T-cell (primary cell): ENCODE measurements at places on chromosomes 3 and 15. TPM values are rescaled to one million over a fixed set of nuclear protein-coding genes. Genes with fewer than 3 reads are reported as not detected.

GRCh38 chr3:156668073-156668763 is 6.2 kb upstream of the TIPARP start:
- peaks cover 4% of the 10 kb centered on the region for H3K4me1 ChIP-seq
- H3K27ac ChIP-seq = no peak overlapping the region
- no peak for DNase-seq
- no peaks in the 10 kb centered on the region for H3K36me3 ChIP-seq
- H3K27me3 ChIP-seq = no peaks in the 10 kb centered on the region
- no peak overlapping the region for H3K4me3 ChIP-seq

DNA sequence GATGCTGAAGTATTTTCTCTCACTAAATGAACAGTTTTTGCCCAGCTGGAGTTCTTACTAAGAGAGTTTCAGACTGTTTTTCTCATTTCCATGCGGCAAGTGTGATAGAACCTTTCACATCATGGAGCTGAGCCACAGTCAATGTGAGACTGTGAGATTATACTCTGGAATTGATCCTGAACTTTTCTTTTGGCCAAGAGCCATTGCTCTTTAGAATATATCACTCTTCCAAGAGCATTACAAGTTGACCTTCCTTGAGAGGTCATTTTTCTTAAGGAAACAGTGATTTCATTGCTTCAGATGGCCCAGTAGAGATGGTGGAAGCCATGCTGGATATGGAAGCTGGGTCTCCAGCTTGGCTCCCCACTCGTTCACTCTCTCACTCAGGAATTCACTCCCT is 212.9 kb upstream of the UMPS start:
- no peak for DNase-seq
- no peak overlapping the region for H3K27ac ChIP-seq
- H3K27me3 ChIP-seq = peaks cover 5% of the 10 kb centered on the region
- no peaks in the 10 kb centered on the region for H3K36me3 ChIP-seq
- H3K4me1 ChIP-seq = no peaks in the 10 kb centered on the region

DNA sequence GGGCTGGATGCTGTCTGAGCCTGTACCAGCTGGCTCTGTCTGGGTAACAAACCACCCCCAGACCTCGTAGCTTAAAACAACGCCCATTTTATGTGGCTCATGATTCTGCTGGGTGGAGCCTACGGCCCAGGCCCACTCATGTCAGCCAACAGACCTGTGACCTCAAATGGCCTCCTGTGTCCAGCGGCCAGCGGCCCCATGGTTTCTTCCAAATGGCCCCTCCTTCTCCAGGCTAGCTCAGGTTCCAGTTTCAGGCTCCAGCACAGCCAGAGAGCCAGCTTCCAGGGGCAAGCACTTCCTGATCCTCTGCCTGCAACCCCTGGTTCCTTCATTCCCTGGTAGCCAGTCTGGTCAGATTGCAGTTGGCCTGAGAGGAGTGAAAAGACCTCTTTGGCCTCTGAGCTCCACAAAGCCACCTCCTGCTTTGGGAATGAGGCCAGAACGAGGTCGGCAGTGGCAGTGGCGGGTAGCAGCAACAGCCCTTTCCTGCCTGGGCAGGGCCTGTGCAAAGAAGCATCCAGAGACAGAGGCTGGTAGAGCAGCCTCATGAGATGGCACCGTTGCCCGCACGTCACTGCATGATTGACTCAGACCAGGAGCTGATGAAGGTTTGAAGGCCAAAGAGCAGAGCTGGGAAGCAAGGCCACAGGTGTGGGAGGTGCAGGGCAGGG is 21.0 kb upstream of the PLXNA1 start:
- H3K27ac ChIP-seq = no peak overlapping the region
- no peak for DNase-seq
- no peaks in the 10 kb centered on the region for H3K4me1 ChIP-seq
- no peaks in the 10 kb centered on the region for H3K36me3 ChIP-seq
- H3K4me3 ChIP-seq = no peak overlapping the region
- H3K27me3 ChIP-seq = no peaks in the 10 kb centered on the region

The LYZL4 gene
- not detected for total RNA-seq

- H3K27ac ChIP-seq = no peak overlapping the region
- peaks cover 17% of the 10 kb centered on the region for H3K27me3 ChIP-seq
- no peak overlapping the region for H3K4me3 ChIP-seq
- no peak for DNase-seq
Measured at GRCh38 chr15:60324706-60325438, 72.9 kb downstream of the ANXA2 start.

The SLC28A2 gene
- total RNA-seq = not detected

- H3K27ac ChIP-seq = no peak overlapping the region
- no peak for DNase-seq
- peaks cover 30% of the 10 kb centered on the region for H3K36me3 ChIP-seq
- no peaks in the 10 kb centered on the region for H3K27me3 ChIP-seq
- no peaks in the 10 kb centered on the region for H3K4me1 ChIP-seq
- no peak overlapping the region for H3K4me3 ChIP-seq
Measured at GRCh38 chr3:47001731-47002170, 22.3 kb downstream of the NBEAL2 start.

DNA sequence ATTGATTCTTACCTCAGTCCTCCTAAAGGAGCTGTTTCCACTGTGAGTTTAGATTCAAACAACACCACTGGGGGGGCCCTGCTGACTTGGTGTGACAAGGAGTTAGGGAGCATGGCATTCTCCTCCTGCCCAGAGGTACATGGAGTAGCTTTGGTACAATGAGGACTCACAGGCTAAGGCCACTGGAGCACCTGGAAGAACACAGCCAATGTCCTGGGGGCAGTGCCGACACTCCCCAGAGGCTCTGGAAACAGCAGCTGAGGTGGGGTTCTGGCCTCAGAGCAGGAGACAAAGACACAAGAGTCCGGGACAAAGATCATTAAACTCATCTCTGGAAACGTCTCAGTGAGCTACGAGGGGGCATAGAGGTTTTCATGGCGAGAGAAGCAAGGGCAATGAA is 69.7 kb upstream of the POMGNT2 start:
- no peaks in the 10 kb centered on the region for H3K27me3 ChIP-seq
- H3K27ac ChIP-seq = no peak overlapping the region
- no peak for DNase-seq
- peaks cover 28% of the 10 kb centered on the region for H3K4me1 ChIP-seq
- H3K36me3 ChIP-seq = no peaks in the 10 kb centered on the region

- H3K27ac ChIP-seq = no peak overlapping the region
- no peak overlapping the region for H3K4me3 ChIP-seq
- no peaks in the 10 kb centered on the region for H3K27me3 ChIP-seq
Measured at GRCh38 chr15:49863431-49864224, 242.8 kb downstream of the DTWD1 start.

DNA sequence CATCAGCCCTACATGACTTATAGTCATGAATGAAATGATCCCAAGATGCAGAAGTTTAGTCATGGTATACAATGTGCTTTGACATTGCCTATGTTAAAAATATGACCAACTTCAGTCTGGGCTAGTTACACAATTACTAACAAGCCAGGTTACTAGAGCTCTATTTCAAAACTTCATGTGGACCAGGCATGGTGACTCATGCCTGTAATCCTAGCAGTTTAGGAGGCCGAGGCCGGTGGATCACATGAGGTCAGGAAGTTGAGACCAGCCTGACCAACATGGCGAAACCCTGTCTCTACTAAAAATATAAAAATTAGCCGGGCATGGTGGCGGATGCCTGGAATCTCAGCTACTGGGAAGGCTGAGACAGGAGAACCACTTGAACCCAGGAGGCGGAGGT is 613.0 kb downstream of the CADM2 start:
- no peaks in the 10 kb centered on the region for H3K4me1 ChIP-seq
- H3K27me3 ChIP-seq = no peaks in the 10 kb centered on the region
- H3K27ac ChIP-seq = no peak overlapping the region
- no peak for DNase-seq
- H3K36me3 ChIP-seq = no peaks in the 10 kb centered on the region

- H3K36me3 ChIP-seq = no peaks in the 10 kb centered on the region
- no peak for DNase-seq
- H3K27me3 ChIP-seq = no peaks in the 10 kb centered on the region
- no peak overlapping the region for H3K27ac ChIP-seq
Measured at GRCh38 chr15:58443308-58443707, 11.5 kb downstream of the LIPC start.

- DNase-seq = no peak
- no peaks in the 10 kb centered on the region for H3K27me3 ChIP-seq
- H3K27ac ChIP-seq = no peak overlapping the region
- H3K4me1 ChIP-seq = no peaks in the 10 kb centered on the region
- H3K36me3 ChIP-seq = no peaks in the 10 kb centered on the region
Measured at GRCh38 chr15:58039079-58040035, 26.2 kb downstream of the ALDH1A2 start.

DNA sequence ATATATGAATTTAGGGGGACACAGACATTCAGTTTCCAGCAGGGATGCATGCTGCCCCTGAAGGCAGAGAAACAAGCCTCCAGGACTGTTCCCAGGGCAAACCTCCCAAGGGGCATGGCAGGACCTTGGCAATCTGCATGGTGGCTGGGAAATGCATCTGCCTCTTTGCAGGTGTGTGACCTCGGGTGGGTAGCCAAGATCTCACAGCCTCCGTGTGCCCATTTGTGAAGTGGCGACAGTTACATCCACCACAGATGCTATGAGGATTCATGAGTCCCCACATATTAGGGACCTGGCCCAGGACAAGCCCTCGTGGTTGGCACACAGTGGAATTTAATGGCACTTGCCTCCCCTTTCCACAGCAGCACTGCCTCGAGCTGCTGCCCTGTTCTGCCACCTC is 29.9 kb downstream of the SLC28A1 start:
- H3K27ac ChIP-seq = no peak overlapping the region
- no peak for DNase-seq
- H3K4me1 ChIP-seq = no peaks in the 10 kb centered on the region
- no peaks in the 10 kb centered on the region for H3K27me3 ChIP-seq

DNA sequence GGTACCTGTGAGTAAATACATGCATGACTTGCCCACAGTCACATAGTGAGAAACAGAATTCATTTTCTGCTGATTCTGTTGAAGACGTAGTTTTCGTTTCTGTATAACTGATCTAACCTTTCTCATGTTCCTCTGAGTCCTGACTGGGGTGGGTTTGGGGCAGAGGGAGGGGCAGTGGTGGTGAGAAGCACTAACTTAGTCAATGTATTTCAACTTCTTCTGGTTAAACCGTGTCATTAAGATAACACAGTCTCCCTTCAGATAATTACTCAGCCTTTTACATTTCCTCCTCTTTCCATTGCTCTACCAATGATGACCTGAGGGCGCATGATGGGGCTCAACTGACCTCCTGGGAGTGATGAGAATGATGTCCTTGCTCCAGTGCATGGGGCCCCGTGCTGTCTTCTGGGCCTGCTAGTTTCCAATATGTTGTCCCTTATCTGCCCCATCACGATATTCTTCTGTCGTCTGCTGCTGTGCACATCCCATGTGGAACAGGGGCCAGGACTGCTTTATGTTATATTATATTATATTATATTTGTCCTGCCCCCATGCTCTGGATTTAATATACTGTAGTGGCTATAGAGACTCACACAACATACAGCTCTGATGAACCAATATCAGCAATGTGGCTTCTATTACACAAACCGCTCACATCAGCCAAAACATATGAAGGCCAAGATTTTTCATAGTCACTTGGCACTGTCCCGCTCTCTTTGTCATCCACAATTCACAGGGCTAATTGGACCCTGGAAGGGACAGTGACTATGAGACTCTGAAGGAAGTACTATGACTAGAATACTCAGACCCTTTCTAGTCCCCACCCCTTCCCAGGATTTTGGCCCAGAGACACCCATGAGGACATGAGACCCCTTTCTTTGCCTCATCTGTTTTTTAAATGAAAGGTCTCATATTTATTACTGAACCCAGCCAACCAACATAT is 407.1 kb upstream of the MCTP2 start:
- H3K4me3 ChIP-seq = no peak overlapping the region
- DNase-seq = no peak
- H3K27me3 ChIP-seq = no peaks in the 10 kb centered on the region
- no peak overlapping the region for H3K27ac ChIP-seq

DNA sequence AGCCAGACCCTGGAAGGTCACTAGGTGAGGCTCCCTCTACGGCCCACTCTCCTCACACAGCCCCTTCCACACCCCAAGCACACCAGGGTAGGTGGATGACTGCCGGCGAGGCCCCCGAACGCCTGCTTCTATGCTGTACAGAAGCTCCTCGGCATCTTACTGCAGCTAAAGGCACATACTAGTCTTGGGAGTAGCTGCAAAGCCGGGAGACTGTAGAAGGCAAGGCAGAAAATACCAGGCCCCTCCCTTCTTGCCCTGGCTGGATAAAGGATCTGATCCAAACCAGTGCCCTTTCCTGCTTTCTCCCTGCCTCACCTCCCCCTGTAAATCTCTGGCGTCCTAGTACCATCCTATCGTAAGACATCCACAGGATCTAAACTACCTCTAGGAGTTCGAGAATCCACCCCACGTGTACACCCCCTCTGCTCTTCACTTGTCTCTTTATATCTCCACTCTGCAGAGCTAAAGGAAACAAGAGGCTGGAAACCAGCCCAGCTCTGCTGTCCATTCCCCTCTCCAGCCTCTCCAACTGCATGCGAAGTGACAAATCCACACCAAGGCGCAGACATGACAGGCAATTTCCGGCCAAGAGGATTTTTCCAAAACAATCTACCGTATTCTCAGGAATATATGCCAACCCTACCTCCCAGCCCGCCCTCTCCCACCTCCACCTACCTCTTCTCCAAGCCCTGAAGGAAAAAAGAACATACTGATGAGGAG is 11.8 kb downstream of the TNK2 start:
- H3K4me1 ChIP-seq = peaks cover 80% of the 10 kb centered on the region
- H3K36me3 ChIP-seq = peaks cover 6% of the 10 kb centered on the region
- peak overlapping the region; percentile 87 for H3K27ac ChIP-seq
- peak overlapping the region; percentile 71 for H3K4me3 ChIP-seq
- H3K27me3 ChIP-seq = no peaks in the 10 kb centered on the region
- no peak for DNase-seq

The LIPC gene
- total RNA-seq = 1.6 TPM

DNA sequence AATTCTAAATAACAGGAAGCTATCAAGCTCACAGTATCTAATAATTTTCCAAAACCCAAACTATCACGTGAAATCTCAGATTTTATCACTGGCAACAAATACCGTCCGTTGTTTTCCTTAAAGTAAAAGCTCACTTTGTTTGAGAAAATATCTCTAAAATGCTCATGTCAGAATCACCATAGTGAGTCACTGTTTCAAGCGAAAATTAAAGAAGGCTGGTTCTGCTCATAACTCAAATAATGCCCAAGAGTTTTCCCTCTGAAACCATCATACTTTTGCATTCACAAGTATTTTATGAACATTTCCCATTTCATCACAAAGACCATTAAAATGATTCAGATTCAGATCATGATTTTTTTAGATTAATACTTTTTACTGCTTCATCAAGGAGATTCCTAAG is 50.6 kb downstream of the TBL1XR1 start:
- H3K4me1 ChIP-seq = peaks cover 50% of the 10 kb centered on the region
- DNase-seq = no peak
- H3K4me3 ChIP-seq = no peak overlapping the region
- H3K27me3 ChIP-seq = no peaks in the 10 kb centered on the region

The COL7A1 gene
- total RNA-seq = 0.33 TPM

The KPNA4 gene
- total RNA-seq = 51.4 TPM

The GCHFR gene
- total RNA-seq = 15.6 TPM

- H3K27ac ChIP-seq = no peak overlapping the region
- no peaks in the 10 kb centered on the region for H3K27me3 ChIP-seq
- DNase-seq = no peak
Measured at GRCh38 chr3:73520931-73521461, 103.7 kb downstream of the PDZRN3 start.

The GOLGA8O gene
- total RNA-seq = not detected
